Frontal cortex (tissue), 4 donors: ENCODE measurements at places on chromosomes 1 and 21.

DNA sequence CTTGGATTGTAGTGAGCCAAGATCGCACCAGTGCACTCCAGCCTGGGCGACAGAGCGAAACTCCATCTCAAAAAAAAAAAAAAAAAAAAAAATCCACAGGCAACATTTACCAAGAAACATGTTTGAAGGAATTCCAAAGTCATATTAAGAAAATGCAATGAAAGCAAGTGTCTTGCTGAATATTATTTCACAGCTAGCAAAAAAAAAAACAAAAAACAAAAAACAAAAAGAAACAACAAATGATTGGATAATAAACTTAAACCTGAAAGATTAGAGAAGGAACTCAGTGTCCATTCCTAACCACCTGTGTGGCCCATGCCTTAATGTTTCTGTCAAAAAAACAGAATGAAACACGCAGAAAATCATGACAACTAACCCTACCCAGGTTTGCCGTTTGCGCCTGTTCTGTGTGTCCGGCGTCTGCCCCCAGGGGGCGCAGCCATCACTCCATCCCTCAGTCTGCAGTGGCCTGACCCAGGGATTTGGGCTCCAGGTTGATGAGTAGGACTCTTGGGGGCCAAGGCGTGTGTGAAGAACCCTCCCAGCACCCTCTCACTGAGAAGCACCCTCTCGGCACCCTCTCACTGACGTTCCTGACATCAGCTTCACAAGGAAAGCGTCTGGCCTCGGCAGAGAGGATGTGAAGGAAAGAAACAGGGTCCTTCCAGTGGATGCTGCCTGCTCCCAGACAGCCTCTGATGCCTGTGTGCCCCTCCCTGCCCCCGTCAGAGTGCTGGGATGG is 19.2 kb upstream of the PTTG1IP start:
- no peak for DNase-seq

- DNase-seq = no peak
Observed at GRCh38 chr1:28257736-28258135, 1.6 kb upstream of the SESN2 start.

DNA sequence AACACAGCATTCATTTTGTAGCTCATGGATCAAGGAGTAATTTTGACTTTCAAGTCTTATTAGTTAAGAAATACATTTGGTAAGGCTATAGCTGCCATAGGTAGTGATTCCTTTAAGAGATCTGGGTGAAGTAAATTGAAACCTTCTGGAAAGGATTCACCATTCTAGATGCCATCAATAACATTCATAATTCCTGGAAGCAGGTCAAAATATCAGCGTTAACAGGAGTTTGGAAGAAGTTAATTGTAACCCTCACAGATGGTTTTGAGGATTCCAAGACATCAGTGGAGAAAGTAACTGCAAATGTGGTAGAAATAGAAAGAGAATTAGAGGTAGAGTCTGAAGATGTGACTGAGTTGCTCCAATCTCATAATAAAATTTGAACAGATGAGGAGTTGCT is 216.6 kb downstream of the GREM2 start:
- DNase-seq = no peak

DNA sequence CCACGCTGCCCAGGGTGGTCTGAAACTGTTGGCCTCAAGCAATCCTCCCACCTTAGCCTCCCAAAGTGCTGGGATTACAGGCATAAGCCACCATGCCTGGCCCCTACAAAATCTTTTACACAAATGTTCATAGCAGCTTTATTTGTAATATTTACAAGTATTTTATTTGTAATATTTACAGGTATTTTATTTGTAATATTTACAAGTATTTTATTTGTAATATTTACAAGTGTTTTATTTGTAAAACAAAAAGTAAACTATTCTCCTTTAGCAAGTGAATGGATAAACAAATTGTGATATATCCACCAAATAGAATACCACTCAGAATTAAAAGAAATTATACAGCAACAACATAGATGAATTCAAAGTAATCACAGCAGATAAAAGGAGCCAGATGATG is 11.4 kb upstream of the FNBP1L start:
- no peak for DNase-seq
